Psoas muscle (tissue), 8 donors: ENCODE measurements at places on chromosomes 11 and 22. TPM values are rescaled to one million over a fixed set of nuclear protein-coding genes. Genes with fewer than 3 reads are reported as not detected.

- DNase-seq, result no peak
Observed at GRCh38 chr22:42994276-42994916, 20.6 kb downstream of the PACSIN2 start.

- no peak for DNase-seq
Observed at GRCh38 chr11:75891947-75892739, 77.1 kb downstream of the UVRAG start.

GRCh38 chr11:15114501-15115475, at the start of gene INSC:
Gene INSC, plus strand, starts transcription at chr11:15114923. Its CDS starts 34,252 bp downstream, at chr11:15149175.
- DNase-seq, result no peak

DNA sequence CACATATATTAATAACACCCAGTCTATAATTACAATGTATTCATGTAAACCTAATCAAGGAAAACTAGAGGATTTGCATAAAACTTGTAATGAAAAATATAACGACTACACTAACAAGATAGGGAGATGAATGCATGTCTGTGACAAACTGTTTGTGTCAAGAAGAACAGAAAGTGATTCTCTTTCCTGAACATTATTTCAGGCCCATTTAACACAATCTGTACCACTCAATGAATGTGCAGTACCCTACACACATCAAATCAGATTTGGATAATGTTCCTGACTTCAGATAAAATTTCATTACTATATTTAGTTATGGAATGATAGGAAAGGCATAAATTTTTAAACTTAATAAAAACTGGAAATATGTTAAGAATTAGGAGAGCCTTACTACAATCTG, 93.1 kb downstream of the CADM1 start:
- DNase-seq, result no peak

- DNase-seq, result peak; percentile 68
Observed at GRCh38 chr11:833114-833791, 501 bp downstream of the CD151 start.

- no peak for DNase-seq
Observed at GRCh38 chr22:22141771-22142591, 102.6 kb upstream of the VPREB1 start.

DNA sequence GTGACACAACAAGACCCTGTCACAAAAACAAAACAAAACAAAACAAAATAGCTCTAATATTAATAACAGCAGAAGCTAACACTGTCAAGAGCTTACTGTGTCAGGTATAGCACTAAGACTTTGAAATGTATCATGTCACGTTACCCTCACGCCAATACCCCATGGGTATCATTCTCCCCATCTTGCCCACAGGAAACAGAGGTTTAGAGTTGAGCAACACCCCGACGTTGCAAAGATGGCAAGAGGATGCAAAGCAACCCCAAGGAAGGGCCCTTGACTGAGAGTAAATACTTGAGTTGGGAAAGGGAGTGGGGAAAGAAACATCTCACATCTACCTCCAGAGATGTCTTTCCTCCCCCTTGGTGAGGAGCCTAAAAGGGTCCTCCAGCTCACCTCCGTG, 366.8 kb downstream of the LARGE1 start:
- no peak for DNase-seq

CCDC157 gene
- 1.4 TPM for polyA plus RNA-seq

- DNase-seq, result no peak
Observed at GRCh38 chr11:10798330-10798928, 10.3 kb downstream of the EIF4G2 start.

GRCh38 chr22:43554694-43555365, 143.0 kb downstream of the MPPED1 start:
- no peak for DNase-seq

GRCh38 chr22:22463855-22464540, 44.5 kb downstream of the ZNF280B start:
- DNase-seq, result no peak

DNA sequence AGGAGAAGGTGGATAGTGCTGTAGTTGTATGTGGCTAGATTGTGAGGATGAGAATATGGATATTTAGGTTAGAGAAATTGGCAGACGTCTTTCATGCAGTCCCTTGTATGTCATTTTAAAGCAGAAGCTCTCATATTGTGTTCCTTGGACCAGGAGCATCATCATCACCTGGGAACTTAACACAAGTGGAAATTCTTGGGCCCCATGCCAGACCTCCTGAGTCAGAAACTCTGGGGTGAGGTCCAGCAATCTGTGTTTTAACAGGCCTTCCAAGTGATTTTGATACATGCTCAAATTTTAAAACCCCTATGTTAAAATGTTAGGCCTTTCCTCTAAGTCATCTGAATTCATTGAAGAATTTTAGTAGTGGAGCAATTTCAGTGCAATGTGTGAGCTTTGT, 34.8 kb downstream of the JHY start:
- peak; percentile 20 for DNase-seq

SLC1A2 gene
- polyA plus RNA-seq, result 0.35 TPM

NRGN gene
- 1.0 TPM for polyA plus RNA-seq

DNA sequence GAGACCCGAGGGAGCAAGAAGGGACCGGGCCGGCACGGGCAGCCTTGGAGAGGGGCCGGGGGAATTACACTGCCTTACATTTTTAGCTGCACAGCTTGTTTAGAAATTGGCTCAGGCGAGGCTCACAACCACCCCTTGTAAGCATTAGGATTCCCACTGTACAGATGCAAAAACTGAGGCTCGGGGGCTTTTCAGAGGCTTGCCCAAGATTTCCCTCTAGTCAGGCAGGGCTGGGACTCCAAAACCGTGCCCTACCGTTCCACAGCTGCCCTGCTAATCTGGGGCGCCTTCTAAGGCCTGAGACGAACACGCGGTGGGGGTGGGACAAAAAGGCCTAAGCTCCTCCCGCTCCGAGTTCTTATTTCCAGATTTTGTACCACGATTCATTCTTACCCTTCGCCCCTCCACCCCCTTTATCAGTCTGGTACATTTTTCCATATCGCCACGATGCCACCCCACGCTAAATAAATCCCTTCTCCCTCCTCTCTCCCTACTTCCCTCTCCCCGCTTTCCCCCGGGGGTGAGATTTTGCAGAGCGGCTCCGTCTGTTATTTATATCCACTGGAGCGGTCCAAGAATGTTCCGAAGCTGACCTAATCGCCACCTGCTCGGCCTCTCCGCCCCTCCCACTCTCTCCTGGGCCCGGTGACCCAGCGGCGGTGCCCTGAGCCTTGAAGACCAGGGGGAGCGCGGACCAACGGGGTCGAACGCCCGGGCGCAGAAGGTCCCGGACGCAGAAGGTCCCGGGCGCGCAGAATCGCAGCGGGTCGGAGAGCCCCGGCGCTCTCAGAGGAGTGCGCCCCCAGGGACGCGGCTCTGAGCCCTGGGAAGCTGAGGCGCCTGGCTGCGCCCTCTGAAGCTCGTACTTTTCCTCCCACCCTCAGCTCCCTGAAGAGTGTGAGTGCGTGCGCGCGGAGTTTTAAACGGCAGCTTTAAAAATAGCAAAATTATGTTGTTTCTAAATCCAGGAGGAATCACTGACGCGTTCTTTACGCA, 764 bp upstream of the PACSIN3 start:
- DNase-seq, result peak; percentile 91

CCDC89 gene
- 0.13 TPM for polyA plus RNA-seq

CCDC73 gene
- polyA plus RNA-seq, result 0.01 TPM

DNA sequence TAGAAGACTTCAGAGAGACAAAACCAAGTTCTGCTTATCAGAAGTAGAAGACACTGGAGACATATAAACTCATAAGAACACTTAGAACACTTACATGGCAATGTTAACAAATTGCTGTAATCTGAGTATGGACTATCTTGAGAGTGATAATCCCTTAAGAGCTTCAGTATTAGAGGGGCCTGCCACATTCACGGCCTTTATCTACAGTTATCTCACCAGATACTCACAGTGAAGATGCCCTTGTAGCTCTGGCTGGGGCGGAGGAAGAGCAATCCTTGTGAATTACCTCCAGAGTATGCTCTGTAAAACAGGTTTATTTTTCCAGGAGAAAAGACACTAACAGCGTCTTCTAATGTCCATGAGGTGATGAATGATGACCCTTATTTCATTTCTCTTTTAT, 762.8 kb downstream of the FAM181B start:
- no peak for DNase-seq

DNA sequence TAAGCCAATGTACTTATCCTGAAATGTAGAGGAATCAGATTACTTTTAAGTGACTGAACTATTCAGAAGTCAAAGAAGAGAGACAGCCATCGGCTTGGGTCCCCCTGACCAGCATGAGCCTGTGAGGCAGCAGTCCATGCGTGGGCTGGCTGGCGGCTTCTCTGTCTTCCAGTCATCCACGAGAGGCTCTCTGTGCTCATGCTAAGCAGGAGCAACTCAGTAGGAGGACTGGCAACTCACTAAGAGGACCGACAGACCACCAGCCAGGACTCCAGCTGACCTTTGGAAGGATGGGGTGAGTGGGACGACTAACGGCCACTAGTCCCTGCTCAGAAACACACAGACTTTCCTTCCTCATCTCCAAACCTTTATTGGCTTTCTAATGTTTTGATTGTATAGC, 43.6 kb downstream of the ARFGAP3 start:
- no peak for DNase-seq

GRCh38 chr11:1675536-1676228, 21.3 kb upstream of the KRTAP5-6 start:
- no peak for DNase-seq

OR2AG1 gene
- not detected for polyA plus RNA-seq

- DNase-seq, result no peak
Observed at GRCh38 chr11:86069408-86070101, 671 bp upstream of the PICALM start.

KCNC1 gene
- 0.01 TPM for polyA plus RNA-seq

GRCh38 chr11:120828847-120829246, 195.1 kb upstream of the TBCEL start:
- no peak for DNase-seq

DNA sequence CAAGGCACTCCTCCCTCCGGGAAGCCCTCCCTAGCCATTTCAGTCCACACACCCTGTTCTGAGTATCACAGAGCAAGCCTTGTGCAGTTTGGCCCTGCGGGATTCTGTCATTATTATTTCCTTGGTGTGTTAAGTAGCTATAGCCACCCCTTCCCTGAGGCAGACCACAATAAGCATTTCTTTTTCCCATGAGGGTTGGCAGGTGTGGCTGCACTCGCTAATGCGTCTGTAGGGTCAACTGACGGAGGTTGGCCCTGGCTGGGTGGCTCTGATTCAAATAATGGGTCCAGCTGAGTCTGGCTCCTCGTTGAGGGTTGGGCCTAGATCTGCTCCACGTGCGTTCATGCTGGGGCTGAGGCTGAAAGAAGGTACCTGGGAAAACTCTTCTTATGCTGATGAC, 5.1 kb downstream of the F2 start:
- DNase-seq, result no peak

TEAD1 gene
- polyA plus RNA-seq, result 11.3 TPM

DNA sequence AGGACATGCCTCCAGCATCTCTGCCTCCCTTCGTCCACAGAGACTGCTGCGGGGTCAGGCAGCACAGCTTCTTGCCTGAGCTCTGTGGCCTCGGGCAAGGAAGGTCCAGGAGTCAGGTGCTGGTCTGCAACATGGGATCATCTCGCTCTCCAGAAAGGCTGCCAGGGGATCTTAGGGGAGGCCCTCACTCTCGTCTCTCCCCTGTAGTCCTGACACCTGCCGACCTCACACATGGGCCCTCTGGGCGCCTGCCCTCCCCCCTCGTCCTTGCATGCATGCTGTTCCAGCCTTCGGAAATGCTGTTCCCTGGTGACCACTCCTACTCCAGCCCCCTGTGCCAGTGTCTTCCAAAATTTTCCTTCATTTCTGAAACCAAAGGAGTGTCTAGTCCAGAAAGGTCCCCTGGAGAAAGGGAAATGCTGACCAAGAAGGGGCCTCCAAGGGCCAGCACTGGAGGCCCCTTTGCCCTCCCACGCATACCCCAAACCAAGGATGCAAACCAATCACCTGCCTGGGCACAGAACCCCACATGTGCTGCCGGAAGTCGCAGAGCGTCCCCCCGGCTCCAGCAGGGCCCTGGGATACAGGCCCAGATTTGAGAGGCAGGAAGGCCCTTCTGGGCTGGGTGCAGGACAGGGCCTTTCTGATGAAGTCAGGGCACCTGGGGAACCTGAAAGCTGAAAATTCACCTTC, 41.0 kb downstream of the IGF2 start:
- no peak for DNase-seq

GRCh38 chr11:61144511-61145179, 16.6 kb downstream of the VPS37C start:
- no peak for DNase-seq

DNA sequence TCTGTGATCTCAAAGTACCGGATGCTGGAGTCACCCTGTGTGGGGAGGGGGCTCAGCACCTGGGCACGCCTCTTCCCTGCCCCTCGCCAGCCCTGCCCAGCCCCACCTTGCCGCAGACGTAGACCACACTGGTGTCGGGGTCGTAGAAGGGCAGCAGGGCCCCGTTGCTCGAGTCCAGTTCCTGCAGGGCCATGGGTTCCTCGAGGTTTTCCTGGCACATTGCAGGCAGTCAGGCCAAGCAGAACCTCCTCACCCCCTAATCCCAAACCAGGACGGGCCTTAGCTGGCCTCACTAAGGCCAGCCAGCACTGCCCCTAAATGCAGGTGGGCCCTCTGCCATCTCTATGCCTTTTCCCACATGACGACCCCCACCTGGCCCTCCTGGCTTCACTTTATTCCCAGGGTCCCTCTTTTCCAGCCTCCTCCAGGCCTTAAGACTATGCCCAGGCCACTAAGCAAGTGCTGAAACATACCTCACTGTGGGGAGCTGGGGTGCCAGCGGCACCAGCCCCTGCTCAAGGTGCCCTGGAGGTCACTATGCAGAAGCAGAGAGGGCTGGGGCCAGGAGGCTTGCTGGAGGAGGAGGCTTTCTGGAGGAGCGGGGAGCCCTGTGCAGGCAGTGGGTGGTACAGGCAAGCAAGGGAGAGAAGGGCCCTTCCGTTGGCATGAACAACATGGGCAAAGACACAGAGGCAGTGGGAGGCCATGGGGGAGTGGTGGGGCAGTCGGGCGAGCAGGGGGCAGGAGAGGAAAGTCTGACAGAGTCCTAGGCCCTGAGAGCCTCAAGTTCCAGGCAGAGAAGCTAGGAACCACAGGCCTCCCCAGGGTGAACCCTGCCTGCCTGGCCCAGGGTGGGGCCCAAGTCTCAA, 2.8 kb downstream of the CORO1B start:
- no peak for DNase-seq

DNA sequence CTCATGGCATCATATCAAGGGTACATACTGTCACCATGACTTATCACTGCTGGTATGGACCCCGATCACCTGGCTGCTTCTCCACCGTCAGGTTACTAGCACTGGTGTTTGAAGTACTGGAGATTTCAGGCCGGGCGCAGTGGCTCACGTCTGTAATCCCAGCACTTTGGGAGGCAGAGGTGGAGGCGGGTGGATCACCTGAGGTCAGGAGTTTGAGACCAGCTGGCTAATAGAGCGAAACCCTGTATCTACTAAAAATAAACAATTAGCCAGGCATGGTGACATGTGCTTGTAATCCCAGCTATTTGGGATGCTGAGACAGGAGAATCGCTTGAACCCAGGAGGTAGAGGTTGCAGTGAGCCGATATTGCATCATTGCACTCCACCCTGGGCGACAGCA, 82.4 kb upstream of the ANO1 start:
- DNase-seq, result no peak

NCAM1 gene
- 1.3 TPM for polyA plus RNA-seq
